CD8-positive, alpha-beta memory T cell (primary cell): ENCODE measurements at places on chromosomes 16 and 17. TPM values are rescaled to one million over a fixed set of nuclear protein-coding genes. Genes with fewer than 3 reads are reported as not detected.
A peak's percentile ranks its signal among the peaks of the same experiment; 100 is the strongest.

HNF1B gene
- polyA plus RNA-seq, result not detected

PIPOX gene
- polyA plus RNA-seq, result 0.99 TPM

RPL26 gene
- polyA plus RNA-seq, result 1,507 TPM

JPH3 gene
- not detected for polyA plus RNA-seq

CACNA1G gene
- not detected for polyA plus RNA-seq

TMEM220 gene
- 1.4 TPM for polyA plus RNA-seq

C17orf50 gene
- polyA plus RNA-seq, result not detected

GRCh38 chr17:9181640-9182039 lies 160.3 kb downstream of the NTN1 start:
- DNase-seq, result no peak

- DNase-seq, result peak; percentile 55
Measured at GRCh38 chr17:64028874-64029464, 8.5 kb upstream of the ICAM2 start.

DNA sequence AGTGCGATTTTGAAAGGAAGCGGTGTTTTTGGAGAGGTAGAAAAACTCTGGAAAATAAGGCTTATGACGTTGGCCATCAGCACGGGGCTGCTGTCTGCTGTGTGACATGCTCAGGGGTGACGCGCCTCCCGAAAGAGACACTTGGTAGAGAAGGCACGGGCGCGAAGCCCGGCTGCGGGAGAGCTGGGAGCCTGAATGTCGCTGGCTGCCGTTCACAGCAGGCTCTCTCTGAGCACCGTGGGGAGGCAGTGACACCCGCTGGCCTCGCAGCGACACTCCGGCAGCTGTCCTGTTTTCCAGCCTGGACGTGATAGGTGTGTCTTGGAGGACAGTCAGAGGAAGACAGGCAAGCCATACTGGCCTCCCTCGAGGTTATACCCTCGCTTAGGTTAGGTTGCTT lies 759.1 kb upstream of the RBFOX1 start:
- no peak for DNase-seq

GRCh38 chr17:75269844-75270217 lies 1.2 kb downstream of the MIF4GD start:
- DNase-seq, result no peak

DNA sequence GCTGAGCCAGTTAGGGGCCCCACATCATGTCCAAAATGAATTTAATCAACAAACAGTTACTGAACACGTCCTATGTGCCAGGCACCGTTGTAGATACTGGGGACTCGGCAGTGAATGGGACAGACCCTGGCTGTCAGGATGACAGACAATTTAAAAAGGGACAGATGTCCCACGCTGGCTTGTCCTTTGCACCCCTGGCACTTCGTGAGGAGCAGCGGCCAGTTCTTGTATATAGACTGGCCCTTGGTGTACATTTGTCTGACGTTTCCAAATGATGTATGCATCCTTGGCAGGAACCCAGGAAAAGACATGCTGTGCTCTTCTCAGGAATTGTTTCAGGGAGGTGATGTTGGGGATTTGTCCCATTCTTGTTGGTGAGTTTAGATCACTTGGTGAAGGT lies 21.1 kb downstream of the IL4R start:
- no peak for DNase-seq

- no peak for DNase-seq
Measured at GRCh38 chr17:40846515-40847144, 20.4 kb downstream of the KRT12 start.

- no peak for DNase-seq
Measured at GRCh38 chr17:57670769-57671569, 74.1 kb downstream of the CCDC182 start.

DNA sequence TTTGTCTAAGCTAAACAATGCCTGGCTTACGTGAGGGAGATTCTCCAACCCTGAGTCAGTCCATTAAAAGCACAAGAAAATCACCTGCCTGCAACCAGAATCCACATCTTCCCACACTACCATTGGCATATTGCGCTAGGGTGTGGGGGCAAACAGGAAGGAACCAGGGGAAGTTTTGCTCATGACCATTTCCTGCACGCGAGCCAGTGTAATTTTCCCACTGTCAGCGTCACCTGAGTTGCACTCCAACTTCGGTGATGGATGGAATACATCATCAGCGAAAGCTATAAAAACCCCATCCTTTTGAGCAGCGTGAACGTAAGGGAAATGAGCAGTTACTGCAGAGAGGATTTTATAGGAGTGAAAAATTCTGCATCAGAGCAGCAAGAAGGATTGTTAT lies 167.9 kb upstream of the NOL11 start:
- DNase-seq, result no peak

DNA sequence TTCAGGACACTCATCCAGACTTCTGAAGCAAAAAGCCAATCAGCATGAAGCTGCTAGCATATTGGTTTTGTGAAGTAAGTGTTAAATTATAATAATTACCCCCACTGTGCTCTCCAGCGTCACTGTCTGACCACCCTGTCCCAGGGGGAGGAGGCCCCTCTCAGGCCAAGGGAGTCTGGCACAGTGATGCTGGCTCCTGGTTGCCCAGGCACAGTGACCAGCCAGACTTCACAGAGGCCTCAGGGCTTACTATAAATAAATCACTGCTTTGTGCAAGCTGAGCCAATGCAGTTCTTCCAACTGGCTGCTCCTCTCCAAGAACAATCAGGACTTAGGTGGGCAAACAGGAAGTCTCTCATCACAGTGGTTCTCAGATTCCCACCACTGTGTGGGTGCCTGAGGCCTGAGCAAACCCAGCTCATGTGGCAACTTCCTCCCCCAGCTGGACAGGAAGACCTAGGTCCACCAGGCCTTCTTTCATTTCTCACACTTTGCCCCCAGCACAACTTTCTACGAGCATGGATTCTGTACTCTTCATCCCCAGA lies 1.7 kb upstream of the DBNDD1 start:
- no peak for DNase-seq

DNA sequence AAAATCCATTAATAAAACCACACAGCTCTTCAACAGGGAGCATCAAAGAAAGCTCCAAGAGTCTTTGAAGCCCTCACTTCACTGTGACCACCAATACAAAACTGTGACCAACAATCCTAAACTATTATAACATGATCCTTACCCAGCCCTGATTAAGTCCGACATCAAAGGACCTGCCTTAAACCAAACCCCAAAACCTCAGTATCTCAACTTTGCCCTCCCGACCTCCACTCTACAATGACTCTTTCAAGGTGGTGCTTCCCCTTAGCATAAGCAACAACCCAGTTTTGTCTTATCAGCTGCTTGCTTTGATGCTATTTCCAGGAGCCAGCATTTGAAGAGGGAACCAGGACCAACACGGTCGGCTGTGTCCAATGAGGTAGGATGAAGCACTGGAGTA lies 8.5 kb upstream of the PRSS22 start:
- no peak for DNase-seq

DNA sequence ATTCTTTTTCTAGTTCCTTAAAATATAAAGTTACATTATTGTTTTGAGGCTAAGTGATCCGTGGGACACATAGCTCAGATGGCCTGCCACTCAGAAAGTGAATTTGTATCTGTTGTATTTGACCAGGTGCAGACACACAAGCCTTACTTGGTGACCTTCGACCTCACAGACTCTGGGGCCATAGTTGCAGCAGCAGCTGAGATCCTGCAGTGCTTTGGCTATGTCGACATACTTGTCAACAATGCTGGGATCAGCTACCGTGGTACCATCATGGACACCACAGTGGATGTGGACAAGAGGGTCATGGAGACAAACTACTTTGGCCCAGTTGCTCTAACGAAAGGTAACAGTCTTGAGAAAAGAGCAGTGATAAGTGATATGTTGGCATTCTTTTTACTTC lies 30.5 kb downstream of the TMEM11 start:
- DNase-seq, result no peak

- DNase-seq, result no peak
Measured at GRCh38 chr16:52128361-52128760, 418.6 kb downstream of the TOX3 start.

GRCh38 chr17:75680431-75680830 lies 13.3 kb downstream of the SAP30BP start:
- no peak for DNase-seq

DNA sequence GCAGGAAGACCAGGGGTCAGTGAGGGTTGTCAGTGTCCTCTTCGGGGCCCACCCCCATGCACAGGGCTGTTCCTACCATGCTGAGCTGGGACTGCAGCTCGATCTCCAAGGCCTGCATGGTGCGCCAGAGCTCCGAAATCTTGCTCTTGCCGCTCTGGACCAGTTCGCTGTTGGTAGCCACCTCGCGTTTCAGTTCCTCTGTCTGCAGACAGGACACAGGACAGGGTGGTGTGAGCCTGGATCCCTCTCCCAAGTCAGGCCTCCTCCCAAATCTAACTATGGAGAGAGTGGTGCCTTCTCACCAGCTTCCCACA lies 90.9 kb downstream of the GOSR1 start:
- DNase-seq, result no peak

GRCh38 chr17:3828151-3828851 lies 17.7 kb downstream of the NCBP3 start:
- DNase-seq, result no peak

GRCh38 chr16:88919936-88920335 lies 53.5 kb upstream of the PABPN1L start:
- DNase-seq, result no peak

DNA sequence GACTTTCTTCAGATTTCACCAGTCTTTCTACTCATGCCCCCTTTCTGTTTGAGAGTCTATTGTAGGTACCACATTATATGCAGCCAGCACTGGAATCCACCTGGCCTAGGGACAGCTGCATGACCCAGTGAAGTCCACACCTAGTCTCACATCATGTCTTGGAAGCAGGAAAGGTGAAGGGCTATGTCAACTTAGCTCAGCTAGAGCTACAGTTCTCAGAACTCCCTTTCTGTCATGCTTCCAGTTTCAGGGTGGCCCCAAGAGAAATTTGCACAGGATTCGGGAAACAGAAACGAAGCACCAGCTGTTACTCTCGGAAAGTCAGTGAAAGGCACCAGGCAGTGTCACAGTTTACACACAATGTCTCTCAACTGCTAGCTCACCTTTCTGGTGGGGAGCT lies 51.6 kb upstream of the NLRP1 start:
- no peak for DNase-seq

DNA sequence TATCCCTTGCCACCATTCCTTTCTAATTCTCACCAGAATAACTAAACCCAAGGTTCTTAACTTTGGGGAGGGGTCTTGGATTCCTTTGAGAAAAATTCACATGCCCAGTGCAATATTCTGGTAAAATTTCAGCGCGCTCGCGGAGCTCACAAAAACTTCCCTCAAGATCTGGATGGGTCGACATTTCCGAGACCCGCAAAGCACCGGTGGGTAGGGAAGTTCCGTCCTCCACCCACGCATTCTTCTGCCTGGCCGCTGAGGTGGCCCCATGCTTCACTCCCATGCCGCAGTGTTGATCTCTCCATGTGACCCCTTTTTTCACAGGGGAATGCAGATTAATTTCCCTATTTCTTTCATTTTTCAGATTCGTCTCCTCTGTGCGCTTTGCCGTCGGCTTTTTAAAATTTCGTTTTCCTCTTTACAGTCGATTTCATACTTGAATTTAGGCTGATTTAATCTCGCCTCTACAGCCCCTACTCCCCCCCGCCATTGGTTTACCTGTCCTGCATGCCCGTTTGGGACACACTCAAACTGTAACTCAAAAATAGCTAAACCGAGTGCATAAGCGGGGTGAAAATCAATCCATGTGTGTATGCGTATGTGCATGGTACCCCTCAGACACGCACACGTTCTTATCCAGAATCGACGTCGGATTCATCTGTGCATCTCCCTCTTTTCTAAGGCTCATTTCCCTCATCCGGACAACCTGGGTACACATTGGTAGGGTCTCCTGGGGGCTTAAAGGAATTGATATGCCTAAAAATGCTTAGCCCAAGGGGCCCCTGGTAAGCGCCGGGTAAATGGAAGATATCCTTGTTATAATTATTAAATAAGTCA lies 1.4 kb upstream of the SP6 start:
- no peak for DNase-seq

DNA sequence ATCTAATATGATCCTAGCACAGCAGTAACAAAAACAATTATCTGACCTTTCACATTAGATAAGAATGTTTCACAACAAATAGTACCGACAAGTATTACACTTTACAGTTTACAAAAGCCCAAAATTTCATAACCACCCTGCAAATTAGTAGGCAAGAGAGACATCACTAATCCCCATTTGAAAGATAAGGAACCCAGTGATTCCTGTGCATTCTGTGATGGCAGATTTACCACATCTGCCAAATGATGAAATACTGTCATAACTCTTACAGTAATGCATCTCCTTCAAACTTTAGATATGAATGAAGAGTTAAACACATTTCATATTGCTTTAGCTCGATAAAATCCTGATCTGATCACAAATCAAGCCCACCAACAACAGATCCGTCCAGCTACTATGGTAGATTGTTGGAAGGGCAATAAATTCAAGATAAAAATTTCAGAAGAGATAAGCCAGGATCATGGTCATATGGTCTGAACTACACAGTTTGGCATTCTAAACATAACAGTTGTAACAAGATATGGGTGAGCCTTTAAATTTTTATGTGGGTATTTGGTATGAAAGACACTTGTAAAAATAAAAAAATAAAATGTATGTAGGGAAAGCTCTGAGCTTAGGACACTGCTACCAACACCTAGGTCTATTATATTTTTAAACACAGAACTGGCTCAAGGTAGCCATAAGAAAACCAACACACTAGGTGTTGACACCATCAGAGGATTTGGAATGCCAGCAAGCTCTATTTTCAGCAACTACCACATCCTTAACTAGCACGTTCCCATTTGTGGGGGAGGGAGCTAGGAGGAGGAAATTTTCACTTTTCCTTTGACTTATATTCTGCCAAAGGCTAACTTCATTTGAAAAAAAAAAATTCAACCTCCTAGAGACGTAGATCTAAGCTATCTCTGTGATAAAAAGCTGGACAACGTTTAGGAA lies 9.3 kb downstream of the YWHAE start:
- DNase-seq, result no peak

- peak; percentile 60 for DNase-seq
Measured at GRCh38 chr17:64780096-64781013, 118.2 kb upstream of the SMURF2 start.

DNA sequence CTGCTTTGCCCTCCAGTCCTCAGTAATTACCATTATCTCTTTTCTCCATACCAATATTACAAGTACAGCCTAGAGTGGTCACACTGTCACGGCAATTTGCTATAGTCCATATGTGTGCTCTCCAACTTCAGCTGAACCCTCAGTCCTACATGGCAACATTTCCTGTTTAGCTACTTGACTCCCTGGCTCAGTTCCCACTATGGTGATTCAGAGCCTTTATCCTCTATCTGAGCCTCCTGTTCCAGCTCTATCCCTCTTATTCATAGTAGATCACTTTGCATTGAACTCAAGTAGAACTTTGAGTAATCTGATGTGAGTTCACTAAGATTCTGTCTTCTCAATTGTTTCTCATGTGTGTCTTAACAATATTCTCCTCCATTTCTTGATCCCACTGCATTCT lies 43.7 kb upstream of the GOSR1 start:
- no peak for DNase-seq

DNA sequence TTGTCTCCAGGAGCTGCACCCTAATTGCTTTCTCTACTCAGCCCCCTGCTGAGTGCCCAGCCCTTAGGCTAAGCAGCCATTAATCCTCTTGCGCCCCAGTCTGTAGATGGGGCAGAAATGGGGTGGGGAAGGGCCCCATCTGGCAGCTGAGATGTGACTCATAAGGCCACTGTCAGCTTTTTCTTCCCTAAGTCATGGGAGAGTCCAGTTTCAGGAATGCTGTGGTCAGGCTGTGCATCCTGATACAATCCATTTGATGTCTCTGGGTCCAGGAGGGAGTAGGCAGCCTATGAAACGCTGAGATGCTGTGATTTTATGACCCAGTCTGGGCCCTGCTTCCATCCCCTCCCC lies 12.3 kb downstream of the PLXDC1 start:
- DNase-seq, result no peak
